T follicular helper cell (primary cell): ENCODE measurements at places on chromosomes 16 and 17.
A peak's percentile ranks its signal among the peaks of the same experiment; 100 is the strongest.

GRCh38 chr17:62906881-62907280, 59.2 kb upstream of the TANC2 start:
- DNase-seq, result no peak

- DNase-seq, result no peak
Observed at GRCh38 chr16:89633064-89633631, 19.7 kb downstream of the DPEP1 start.

- DNase-seq, result no peak
Observed at GRCh38 chr17:58007781-58008706, 998 bp upstream of the SRSF1 start.

DNA sequence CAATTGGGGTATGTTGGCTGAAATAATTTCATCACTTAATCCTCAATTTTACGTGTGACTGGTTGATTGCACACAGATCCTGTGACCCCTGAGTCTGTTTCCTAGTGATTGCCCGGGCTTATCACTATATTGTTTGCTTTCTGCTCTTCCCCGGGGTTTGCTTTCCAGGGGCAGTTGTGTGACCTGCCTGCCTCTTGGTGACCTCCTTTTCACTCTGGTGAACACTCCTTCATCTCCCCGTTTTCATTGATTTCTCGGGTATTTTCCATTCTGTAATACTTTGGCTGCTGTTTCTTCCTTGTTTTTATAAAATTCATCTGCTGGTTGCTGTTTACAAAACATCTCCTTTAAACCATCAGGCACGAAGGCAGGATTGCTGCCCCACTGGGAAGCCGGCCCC, 36.0 kb downstream of the NTN1 start:
- no peak for DNase-seq

DNA sequence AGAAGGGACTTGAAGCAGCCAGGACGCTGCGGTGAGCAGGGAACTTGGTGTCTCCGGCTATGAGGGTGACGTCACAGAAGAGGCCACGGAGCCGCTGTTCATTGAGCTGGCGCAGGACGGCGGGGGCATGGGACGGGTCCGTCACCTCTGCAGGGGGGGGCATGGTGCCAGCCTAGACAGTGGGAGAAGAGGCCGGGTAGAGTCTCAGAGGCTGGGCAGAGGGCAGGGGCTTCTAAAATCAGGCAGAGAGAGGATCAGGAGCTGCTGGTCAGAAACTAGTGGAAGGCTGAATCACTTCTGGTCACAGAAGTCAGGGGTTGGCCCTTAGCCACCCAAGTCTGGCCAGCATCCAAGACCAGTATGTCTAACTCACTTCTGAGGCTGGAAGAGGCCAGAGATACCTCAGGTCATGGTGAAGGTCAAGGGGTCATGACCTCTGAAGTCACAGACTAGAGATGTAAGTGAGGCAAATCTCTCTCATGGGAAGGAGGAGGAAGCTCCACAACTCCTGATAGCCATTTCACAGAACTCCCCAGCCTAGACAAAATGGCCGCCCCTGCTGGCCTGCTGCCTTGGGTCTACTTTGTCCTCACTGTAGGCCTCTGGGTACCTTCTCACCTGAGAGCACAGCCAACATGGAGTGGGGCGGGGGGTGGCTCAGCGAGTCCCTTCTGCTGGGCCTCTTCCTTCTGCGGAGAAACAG, 12.6 kb downstream of the ZBTB4 start:
- no peak for DNase-seq

GRCh38 chr17:10018461-10018891, 113.4 kb upstream of the RCVRN start:
- no peak for DNase-seq

DNA sequence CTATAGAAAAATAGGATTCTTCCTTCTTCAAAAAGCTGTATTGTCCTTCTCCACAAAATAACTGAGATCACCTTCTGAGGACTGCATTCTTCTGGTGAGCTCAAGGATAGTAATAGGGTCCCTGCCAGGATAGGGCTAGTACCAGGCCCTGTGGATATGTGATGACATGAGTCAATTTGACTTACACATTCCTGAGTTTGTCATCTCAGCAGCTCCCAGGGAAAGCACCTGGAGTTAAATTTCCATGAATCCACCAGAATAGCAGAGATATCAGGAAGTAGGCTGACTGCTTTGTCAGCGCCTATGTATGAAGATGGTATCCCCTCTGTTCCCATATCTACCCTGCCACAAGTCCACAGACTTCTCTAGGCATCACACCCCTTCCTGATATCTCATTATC, 225.8 kb downstream of the PMP22 start:
- DNase-seq, result no peak

DNA sequence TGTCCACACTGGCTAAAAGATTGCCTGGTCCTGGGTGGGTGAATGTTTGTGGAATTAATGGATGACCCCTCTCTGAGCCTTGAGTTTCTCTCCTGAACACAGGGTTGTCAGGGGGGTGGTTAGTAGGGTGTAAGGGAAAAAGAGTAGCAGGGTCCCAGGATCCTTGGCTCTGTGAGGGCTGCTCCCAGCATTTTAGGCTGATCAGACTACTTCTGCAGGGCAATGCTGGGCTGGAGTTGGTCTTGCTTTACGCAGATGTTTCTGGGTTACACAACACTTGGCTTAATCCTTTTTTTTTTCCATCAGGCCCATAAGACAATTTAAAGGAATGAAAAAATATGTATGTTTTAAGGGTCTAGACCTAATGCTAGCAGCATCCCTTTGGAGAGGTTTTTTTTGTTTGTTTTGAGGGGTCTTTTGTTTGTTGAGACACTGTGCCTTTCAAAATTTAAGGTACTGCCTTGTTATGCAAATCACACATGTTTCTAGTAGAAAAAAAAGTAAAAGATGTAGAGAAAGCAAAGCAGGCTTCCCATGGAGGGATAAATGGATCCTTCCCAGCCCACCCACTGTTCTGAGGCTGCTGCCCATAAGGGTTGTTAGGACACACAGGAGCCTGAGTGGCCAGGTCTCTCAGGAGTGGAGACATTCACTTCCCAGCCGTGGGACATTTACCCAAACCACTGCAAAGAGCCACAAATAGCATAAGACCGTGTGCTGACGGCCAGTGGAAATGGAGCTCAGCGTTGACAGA, 225.6 kb upstream of the HSBP1 start:
- DNase-seq, result no peak

- no peak for DNase-seq
Observed at GRCh38 chr17:32865141-32865540, 11.8 kb downstream of the MYO1D start.

DNA sequence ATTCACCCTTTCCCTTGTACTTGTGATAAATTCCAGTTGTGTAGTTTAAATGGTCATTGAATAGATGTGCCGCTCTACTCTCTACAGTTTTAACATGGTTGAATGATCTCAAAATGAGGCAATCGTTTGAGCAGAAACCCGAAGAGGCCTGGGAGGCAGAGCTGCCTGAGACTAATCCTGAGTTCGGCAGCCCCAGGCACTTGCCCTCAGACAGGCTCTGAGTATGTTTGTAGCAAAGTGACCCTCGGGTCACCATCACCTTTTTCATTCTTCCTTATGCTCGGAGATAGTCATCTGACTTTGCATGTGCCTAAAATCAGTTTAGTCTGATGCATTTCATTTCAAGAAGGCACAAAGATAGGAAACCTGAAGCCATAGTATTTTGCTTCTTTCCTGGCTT, 184.0 kb upstream of the RBFOX1 start:
- no peak for DNase-seq

GRCh38 chr17:40614431-40615067, 33.1 kb downstream of the SMARCE1 start:
- DNase-seq, result no peak

DNA sequence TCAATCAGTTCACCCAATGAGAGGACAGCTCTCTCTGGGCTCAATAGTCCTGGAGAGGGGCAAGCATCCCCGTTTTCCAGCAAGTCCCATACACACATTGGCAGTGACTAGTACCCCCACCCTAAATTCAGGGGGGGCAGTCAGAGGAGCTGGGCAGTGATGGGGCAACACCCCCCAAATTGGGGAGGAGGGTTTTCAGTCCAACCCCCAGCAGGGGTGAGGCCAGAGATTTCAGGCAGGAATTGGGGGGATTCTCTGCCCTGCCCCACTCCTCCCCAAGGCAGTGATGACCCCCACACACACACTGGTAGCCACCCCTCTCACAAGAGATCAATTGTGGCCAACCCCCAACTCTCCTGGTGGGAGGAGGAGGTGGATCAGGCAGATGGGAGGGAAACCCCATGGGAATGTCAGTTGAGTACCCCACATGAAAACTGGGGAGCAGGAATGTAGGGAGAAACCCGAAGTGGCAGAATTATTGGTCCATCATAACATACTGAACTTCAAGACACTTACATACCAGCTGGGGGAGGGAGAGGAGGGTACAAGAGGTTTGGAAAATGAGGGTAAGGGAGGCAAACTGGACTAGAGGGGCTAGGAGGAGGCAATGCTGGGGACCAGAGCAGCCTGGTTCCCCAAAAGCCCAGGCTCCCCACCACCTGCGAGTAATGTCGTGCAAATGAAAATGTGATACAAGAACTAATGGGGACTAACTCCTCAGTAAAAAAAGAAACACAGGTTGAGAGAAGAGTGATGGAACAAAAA, 3.1 kb downstream of the VAMP2 start:
- no peak for DNase-seq

DNA sequence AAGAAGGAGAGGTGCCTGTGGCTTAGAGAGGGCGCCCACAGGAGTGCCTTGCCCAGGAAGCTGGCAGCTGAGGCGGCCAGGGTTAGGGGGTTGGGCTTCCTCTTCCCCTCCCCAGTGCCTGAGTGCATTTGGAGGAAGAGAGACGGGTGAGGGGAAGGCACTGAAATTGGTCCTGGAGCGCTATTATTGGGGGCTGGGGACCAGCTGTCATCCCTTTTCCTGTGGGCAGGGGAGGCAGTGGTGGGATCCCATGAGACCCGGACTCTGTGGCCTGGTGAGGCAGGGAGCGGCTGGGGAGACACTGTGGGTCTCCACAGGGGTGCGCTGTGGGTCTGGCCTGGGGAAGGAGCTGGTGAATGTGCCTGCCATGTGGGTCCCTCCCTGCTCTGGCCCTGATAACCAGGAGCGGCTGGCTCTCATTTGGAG, 259.7 kb downstream of the SEC14L1 start:
- DNase-seq, result peak; percentile 66

GRCh38 chr16:14148016-14148415, 76.9 kb downstream of the MRTFB start:
- DNase-seq, result no peak

GRCh38 chr17:73323409-73324159, 11.8 kb upstream of the CDC42EP4 start:
- DNase-seq, result no peak
